ENCODE measurements at places on chromosomes 6 and 20.

- no peak for DNase-seq
These were observed 114.4 kb upstream of the MAP3K7 start for GRCh38 chr6:90701146-90701781.

DNA sequence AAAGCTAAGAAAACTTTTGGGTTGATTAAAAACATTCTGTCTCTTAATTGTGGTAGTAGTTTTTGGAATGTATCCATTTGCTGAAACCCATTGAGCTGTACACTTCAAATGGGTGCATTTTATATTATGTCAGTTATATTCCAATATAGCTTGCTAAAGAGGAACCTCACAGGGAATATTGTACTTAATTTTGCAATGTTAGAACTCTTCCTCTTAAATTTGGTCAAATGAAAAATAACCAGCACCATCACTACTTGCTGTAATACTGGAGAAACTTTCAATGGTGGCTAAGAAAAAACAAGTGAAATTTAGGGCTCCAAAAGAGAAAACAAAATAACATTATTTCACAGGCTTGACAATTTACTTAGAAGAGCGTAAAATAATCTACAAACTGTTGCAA, 651.5 kb downstream of the MAFB start:
- DNase-seq: no peak

DNA sequence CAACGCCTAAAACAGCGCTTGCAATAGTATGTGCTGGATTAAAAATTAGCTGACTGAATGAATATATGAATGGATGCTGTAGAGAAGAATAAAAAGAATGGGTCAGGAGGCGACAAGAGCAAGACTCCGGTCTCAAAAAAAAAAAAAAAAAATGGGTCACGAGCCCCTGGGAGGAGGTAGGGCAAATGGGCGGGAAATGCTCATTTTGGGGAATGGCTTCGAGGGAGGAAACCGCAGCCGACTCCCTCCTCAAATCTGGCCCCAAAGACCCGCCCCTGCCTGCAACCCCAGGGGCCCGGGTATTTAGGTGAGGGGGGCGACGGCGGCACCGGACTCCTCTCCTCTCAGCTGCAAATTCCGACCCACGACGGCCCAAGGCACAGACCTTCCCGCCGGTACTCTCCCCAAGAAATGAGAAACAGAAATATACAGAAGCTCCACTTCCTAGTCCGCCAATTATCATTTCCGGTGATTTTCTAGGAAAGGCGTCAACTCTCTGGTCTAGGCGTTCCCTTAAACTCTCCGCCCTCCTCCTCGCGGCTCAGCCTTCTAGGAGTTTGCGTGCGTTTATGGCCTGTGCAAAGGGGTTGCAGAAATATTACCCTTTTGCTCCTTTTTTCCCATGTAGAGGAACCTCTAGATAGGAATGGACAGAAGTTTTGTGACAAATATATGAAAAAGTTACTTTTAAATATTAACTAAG, at the start of gene ZNF311:
ZNF311 (minus strand) TSS at position 133 of the 703 bp plus-strand sequence. CDS start 1,361 bp downstream, outside the sequence.
- DNase-seq: peak; percentile 48

GRCh38 chr20:6855796-6856195, 88.3 kb downstream of the BMP2 start:
- DNase-seq: no peak

DNA sequence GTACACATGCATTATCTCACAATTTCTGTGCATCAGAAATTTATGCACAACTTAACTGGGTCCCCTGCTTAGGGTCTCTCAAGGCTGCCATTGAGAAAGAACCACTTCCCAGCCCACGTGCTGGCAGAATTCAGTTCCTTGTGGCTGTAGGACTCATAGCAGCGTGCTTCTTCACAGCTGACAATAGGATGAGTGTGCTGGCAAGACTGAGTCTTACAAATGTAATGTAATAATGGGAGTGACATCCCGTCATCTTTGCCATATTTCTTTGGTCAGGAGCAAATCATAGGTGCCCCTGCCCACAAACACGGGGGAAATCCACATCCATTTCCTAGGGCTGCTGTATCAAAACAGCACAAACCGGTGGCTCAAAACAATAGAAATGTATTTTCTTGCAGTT, 77.4 kb downstream of the FIG4 start:
- DNase-seq: no peak

GRCh38 chr20:46681032-46681854, 8.0 kb downstream of the TP53RK start:
- peak; percentile 71 for DNase-seq

- no peak for DNase-seq
These were observed 70.7 kb downstream of the ANKRD6 start for GRCh38 chr6:89503641-89504040.

DNA sequence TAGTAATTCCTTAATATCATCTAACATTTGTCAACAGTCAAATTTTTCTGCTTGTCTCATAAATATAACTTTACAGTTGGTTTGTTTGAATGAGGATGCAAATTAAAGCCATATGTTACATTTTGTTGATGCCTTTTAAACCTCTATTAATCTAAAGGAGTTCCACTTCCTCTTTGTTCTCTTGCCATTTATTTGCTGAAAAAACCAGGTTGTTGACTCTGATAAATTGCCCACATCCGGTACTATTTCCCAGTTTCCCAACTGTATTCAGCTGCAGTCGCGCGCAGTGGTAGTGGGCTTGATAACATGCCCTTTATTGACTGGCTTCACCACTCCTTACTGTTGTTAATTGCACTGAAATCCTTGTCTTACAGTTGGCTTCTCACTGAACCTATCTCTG, 32.8 kb upstream of the SIRPB2 start:
- DNase-seq: no peak

GRCh38 chr20:63854069-63854765, 7.1 kb upstream of the ABHD16B start:
- no peak for DNase-seq

GRCh38 chr6:71967436-71967835, 81.1 kb downstream of the RIMS1 start:
- DNase-seq: no peak

GRCh38 chr6:63615590-63615989, 20.0 kb upstream of the PHF3 start:
- DNase-seq: no peak

DNA sequence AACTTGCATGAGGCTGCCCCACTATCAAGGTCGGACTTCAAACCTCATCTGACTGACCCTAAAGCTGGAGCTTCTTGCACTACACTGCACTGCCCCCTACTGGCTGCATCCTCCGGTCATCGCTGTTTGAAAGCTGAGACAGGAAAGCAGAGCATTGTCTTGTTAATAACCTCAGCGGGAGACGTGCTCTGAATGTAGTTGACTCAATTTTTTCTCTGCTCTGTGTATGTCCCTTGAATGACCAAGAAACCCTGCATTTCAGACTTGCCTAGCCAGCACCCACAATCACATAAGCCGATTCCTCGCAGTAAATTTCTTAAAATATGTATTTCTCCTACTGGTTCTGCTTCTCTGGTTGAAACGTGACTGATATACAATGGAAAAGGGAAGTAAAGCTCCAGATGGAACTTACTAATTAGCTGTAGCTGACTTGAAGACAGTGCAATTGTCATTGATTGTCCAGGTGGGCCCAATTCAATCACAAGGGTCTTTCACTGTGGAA, 27.8 kb downstream of the TCF21 start:
- DNase-seq: peak; percentile 77

DNA sequence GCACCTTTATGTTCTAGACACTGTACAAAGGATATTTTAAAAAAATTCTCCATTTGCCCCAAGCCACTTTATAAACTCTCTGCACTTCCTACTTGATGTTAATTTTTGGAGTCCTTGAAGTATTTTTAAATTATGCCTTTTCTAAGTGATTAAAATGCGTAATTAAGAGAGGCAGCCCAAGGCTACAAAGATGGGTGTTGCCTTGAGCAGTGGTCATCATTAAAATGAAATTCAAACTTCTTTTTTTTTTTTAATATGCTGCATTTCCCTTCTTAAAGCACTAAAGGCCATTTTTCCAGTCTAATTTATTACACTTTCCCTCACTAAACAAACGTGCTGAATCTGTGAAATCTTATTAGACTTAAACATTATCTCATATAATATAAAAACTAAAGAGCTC, 102.4 kb downstream of the IMPG1 start:
- no peak for DNase-seq

DNA sequence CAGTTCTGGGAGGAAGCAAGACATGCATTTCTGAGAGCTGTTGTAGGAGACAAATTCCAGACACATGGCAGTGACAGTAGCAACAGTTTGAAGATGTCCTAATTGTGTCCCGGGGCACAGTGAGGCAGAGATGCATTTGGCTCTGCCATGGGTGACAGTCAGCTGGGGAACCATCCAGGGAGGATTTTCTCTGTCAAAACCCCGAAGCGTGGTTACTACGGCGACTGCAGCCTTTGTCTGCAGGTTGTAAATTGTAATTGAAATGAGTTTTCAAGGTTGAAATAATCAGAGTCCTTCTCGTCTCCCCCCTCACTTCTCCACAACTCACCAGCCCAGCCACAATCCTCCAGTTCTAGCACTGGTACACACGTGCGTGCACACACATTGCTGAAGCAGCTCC, 100.1 kb downstream of the GRM4 start:
- no peak for DNase-seq

DNA sequence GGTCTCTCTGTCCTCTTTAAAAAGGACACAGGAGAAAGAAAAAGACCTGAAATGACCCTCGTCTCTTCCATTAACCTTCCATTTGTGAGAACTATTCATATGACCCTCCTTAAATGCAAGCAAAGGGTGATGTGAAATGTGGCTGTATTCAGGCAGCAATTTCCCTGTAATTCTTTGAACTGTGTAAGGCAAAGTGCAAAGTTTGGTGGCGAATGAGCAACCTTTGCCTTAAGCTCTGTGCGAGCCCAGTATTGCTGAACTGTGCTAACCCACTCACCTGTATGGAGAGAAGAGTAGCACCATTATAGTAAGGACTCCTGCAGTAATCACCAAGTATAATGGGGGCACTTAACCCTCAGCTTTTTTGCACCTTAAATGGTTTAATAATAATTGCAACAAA, 223.4 kb downstream of the PLCB1 start:
- DNase-seq: no peak

DNA sequence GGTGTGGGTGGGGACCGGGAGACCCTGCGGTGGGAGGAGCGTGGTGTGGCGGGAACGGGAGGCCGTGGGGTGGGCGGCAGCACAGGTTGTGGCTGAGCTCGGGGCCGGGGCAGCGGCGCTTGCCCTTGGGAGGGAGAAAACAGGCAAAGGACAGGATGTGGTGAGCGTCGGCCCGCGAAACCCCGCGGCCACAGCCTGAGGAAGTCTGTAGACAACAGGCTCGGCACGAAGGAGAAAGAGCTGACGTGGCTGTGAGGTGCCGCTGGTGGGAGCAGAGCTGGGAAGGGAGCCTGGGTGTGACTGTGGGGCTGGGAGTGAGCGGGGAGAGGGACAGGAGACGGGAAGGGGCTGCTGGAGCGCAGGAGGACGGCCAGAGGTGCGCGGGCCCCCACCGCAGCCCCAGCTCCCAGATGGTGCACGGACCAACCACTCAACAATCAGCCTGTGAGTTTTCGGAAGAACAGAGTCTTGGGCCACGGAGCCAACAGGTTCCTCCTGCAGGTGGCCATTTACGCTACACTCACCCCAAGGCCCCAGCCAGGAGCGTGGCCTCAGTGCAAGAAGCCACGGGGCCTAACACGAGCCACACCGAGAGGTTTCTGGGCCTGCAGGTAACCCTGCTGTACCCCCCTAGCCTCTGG, 202.8 kb downstream of the DLL1 start:
- peak; percentile 72 for DNase-seq

DNA sequence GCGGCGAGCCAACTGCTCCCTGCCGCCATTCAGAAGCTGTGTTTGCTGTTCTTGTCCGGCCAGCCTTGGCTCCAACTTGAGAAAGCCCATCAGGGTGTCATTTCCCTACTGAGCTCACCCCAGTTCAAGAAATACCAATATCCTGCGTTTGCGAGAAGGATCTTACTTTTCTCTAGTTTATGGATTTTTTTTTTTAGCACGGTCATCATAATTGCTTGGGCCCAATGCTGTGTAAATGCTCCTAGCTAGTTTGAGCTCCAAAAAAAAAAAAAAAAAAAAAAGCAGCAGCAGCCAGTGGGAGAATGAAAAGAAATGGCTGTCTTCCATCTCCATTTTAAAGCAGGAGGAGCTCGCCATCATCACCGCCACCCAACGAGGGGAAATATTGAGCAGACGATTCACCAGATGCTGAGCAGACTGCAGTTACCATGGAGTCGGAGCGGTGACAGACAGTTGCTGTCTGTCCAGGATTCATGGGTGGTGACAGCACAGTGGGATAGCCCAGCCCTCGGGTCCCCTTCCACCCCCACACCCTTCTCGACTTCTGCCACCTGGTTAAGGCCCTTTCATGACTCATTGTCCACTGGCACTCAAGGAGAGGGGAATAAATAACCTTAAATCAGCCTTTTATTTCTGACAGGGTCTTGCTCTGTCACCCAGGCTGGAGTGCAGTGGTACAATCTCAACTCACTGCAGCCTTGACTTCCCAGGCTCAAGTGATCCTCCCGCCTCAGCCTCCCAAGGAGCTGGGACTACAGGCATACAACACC, 132.4 kb upstream of the SNX9 start:
- DNase-seq: no peak

GRCh38 chr6:54903884-54904283, 57.3 kb downstream of the FAM83B start:
- DNase-seq: no peak

DNA sequence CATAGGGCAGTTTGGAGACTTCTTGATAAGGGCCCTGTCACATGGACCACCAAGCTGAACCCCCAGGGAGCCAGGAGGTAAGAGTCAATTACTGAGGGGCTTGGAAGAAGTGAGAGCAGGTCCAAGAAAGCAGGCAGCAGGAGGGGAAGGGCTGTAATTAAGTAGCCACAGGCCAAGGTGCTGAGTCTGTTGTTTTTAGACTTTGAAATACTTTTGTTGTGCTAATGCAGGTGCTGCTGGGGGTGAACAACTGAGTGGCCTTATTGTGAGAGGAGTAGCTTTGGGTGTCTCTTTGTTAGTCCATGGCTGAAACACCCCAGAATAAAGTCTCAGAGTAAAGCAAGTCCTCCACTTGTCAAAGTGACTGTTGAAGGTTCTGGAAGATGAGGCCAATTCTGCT, 267.0 kb upstream of the SUPT3H start:
- no peak for DNase-seq

- no peak for DNase-seq
These were observed 38.8 kb downstream of the WASF1 start for GRCh38 chr6:110140650-110141049.

DNA sequence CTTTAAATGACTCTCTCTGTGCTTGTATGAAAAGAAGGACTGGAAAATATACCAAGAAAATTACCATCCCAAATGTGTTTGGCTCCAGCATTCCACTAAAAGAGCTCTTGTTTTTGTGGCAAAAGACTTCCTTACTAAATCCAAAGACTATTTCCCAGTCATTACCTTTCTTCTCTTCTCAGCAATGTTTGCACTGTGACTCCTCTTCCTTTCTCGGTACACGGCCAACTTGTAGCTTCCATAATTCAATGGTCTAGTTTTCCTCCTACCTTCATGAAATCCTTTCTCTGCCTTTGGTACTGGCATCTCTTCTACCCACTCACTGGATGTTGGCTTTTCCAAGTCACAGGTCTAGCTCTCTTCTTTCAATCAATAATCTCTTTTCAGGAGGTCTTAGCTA, 568.5 kb upstream of the JAG1 start:
- DNase-seq: no peak

DNA sequence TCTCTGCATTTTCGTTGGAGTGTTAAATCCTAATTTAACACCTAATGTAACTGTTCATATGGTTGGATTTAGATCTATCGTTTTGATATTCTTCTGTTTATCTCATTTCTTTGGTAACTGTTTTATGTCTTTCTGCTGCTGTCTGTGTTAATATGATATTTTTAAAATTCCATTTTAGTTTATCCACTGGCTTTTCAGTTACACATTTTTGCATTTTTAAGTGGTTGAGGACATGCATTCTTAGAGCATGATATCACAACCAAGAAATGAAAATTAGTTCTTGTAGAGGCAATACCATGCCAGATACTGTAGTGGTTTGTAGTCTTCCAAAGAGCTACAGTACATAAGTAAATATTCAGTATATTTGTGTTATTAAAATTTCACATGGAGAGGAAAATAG, 58.6 kb downstream of the LIN28B start:
- no peak for DNase-seq
